ENCODE measurements at places on chromosomes 1 and 21.
A peak's percentile ranks its signal among the peaks of the same experiment; 100 is the strongest.

GRCh38 chr1:78079580-78079979 is 33.8 kb downstream of the GIPC2 start:
- no peak for DNase-seq

- DNase-seq, result no peak
Observed at GRCh38 chr1:113542221-113542701, 151.9 kb downstream of the MAGI3 start.

- no peak for DNase-seq
Observed at GRCh38 chr1:89703469-89703868, 70.5 kb downstream of the LRRC8C start.

DNA sequence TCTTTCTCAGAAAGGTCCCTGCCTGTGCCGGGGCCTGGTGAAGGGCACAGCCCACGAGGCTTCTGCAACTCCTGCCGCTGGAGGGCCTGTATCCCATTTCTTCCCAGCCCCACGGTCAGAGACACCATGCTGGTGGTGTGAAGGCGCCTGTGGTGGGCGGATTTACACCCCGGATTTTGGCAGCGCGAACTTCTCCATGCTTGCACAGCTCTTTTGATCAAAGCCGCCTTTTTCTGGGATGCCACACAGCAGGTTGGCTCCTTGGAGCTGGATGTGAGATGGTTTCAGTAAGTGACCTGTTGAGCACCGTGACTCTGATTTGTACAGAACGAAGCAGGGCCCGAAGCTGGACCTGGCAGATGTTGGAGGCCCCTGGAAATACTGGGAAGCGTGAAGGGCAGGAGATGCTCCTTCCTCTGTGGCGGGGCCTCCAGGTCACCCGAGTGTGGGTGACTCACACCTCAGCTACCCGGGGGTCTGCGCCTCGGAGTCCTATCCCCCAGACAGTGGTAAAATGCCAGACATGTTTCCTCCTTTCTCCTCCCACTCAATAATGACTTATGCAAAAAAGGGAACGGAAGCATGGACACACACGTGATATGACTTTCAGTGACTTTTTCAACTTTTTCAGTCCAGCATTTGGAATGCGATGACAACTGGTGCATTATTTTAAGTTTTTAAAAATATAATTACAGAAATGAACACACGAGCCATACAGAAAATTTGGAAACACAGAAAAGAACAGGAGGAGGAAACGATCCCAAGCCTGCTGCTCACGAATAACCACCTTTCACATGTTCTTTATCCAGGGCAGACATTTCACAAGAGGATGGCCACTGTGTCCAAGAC is 9.0 kb downstream of the UMODL1 start:
- DNase-seq, result no peak

DNA sequence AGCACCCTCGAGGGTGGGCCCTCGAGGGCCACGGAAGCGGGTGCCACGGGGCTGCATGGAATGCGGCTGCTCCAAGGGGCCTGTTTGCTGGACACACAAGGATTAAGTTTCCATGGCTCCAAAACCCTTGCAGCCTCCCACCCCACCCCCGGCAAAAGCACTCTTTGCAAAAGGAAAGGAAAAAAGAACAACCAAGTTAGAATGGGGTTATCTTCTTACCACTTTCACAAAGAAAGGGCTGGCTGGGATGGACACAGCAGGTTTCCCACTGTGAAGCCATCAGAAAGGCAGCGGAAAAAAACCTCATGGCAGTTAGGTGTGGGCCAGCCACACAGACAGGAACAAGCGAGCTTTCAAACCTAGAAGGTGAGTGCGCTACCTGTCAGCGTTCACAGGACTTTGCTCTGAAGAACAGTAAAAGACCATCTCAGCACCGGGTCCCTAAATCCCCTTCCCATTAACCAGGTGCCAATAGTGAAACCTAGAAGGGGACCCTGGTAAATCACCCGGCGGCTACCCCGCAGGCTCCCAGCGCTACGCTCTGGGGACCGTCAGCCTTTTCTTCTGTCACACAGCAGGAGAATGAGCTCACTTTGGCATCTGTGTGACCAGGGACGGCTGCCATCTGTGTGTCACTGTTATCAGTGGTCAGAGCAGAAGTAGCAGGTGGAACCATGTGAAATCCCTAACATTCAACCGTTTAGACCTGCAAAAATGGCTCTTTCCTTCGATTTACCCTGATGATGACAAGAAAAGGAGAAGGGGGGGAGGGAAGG is 93.0 kb downstream of the SIM2 start:
- DNase-seq, result no peak

- DNase-seq, result no peak
Observed at GRCh38 chr21:37603129-37603528, 236.6 kb downstream of the DYRK1A start.

GRCh38 chr1:154353460-154353904 is 28.2 kb downstream of the ATP8B2 start:
- peak; percentile 48 for DNase-seq

GRCh38 chr1:182169203-182169602 is 107.7 kb upstream of the ZNF648 start:
- no peak for DNase-seq

GRCh38 chr1:119943216-119943615 is 46.9 kb upstream of the ADAM30 start:
- DNase-seq, result no peak

GRCh38 chr1:234899041-234899729 is 229.5 kb downstream of the TOMM20 start:
- no peak for DNase-seq

DNA sequence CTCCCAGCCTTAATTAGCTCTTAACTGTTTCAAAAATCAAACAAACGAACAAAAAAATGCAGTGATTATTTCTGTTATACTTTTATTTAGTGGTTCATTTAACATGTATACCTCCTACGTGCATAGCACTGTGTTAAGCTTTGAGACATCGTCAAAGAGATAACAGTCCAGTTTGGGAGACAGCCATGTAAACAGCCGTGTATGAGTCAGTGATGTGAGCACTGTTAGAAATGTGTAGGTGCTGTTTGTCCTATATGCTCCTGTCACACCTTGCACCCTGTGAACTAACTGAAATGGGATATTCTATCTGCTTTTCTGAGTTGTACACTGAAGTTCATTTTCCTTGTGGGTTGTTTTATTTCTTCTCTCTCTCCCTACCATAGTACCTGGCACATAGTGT is 109.7 kb upstream of the CACYBP start:
- no peak for DNase-seq

- peak; percentile 88 for DNase-seq
Observed at GRCh38 chr21:31559368-31560119, 99.9 kb upstream of the SOD1 start.

DNA sequence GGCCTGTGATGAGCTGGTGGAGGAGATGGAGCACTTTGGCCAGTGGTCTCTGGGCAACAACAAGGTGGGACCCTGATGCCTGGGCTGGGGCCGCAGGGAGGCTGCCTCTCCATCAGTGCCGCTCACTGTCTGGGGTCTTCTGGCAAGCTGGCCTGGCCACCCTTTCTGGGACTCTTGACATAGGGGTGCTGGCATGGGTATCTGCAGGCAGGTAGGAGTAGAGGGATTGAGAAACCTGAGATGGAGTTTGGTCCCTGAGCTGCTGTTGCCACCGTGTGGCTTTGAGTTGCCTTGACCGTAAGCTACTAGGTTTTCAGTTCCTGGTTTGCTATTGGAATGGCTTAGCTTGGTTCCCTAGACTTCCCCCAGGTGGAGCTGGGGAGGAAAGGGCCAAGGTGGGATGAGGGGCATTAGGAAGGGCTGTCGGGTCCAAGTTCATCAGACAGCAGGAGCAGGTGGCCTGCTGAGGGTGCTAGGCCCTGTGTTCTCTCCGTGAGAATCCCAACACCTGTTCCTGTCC is 13.2 kb upstream of the MFN2 start:
- no peak for DNase-seq

GRCh38 chr1:207361889-207362288 is 40.4 kb downstream of the CD55 start:
- no peak for DNase-seq

GRCh38 chr1:225111000-225111399 is 181.5 kb downstream of the DNAH14 start:
- DNase-seq, result no peak
